Retinal pigment epithelial cell (primary cell): ENCODE measurements at places on chromosomes 6 and 20.

DNA sequence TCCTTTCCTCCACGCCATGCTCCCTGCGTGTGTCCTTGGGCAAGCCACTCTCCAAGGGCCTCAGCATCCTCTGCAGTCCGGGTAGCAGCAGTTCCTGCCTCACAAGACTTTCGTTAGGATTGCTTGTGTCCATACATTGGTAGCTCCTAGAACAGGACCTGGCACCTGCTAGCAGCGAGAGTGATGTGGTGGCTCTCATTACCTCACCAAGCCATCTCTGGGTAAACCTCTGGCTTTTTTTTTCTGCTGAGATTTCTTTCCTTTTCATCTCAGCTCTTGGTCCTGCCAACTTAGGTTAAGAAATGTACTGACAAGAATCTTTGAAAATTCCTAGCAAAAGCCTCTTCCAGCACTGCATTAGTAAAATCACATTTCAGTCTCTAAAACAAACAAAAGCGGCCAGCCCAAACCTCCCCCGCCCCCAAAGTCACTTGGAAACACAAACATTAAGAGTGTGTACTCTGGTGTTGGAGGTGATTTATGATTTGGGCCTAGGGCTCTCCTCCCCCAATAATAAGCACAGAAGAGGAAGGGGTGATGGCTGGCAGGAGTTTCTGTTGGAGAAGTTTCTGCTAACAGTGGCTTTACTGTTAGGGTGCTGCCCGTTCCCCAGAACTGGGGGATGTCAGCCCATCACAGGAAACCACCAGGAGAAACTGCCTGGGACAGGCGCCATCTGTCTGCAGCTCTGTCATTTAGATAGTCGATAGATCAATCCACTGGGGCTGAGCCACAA, 199.2 kb downstream of the CD83 start:
- no peak for DNase-seq

DNA sequence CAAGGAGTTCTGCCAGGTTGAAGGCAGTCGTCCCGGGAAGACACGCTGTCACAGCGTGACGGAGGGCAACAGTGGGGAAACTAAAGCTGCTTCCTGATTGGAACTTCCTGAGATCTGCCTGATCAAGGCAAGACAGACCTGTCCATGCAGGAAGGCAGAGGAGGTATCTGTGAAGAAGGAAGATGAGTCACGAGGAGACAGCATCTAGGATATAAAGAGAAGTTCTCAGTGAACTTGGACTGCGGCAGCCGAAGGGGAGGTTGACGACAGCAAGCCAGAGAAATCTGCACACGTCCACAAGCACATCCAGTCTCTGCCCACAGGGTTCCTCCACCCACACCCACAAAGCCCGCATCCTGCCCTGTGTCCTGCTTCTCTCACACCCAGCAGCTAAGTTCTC, 38.6 kb downstream of the PREP start:
- DNase-seq, result no peak

GRCh38 chr6:43803783-43804549, 34.0 kb downstream of the VEGFA start:
- DNase-seq, result no peak

DNA sequence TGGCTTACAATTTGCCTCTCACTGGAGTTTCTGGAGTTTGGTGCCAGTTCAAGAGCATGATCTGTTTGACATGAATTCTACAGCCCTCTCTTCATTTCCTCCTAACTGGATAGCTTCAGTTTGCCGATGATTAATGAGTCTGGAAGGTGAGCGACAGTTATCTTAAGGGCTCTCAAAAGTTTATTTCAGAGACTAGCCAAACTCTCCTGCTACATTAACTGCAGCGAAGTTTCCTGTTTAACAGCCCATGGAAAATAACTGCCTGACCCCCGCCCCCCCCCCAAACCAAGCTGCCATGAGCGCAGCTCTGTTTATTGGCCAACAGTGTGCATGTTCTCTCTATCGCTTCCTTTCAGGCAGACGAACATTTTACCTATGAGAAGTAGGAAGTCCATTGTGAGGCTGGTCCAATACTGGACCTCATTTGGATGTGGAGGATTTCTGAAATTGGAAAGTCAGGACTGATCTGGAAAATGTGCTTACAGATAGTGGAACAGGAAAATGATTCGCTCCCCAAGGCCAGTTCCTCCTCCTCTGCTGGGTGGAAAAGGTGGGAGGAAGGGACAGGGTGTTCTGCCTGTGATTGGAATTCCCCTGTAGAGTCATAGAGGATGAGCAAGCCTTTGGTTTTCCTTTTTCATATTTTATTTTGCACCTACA, 522.2 kb upstream of the JAG1 start:
- no peak for DNase-seq

- DNase-seq, result no peak
Measured at GRCh38 chr6:28638787-28639430, 113.2 kb downstream of the GPX5 start.

DNA sequence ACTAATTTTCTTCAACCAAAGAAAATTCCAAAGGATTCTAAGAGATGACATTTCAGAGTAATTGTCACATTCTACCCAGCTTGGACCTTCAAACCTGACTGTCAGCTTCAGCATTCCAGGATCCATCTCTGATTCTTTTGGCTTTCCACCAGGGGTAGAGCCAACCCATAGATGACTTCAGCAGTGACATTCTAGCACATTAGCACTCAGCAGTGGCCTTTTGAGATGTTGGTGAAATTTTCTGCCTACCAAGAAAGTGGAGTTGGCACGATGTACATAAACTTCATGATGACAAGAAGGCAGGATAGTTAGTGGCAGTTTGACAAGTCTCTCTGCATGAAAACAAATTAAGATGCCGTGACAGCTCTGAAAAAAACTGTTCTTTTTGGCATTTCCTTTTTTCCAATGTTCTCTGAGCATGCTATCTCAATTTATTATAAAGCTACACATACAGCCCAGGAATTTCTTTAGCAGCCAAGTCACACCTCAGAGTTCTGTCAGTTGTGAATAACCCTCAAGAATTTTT, 466.5 kb upstream of the RNF217 start:
- no peak for DNase-seq

DNA sequence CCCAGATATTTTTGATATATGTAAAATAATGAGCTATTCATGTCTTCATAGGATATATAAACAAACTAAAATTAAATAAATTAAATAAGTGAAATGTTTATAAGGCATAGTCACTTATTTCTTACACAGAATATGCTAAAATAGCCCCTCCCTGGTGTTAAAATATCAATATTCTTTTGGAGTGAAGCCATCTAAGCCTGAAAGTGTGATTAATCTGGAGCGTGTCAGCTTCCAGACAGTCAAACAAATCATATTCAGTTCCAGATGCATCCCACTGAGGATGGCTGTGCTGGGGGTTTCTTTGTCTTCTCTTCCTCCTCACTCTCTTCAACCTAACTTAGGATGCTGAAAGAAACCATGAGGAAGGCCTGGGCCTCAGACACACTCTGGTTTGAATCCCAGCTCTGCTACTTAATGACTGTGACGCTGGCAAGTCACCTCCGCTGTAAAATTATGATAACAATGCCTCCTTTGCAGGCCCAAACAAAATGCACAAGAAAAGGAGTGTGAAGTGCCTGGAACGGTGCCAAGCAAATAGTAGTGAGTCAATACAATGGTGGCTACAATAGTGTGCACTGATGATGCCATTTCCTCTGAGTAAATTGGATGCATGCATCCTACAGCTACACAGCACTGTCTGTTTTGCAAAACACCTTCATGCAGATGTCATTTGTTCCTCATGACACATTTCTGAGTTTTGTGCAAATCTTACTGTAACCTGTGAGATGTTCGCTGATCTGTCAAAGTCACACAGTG, 161.4 kb downstream of the FOXC1 start:
- DNase-seq, result no peak

DNA sequence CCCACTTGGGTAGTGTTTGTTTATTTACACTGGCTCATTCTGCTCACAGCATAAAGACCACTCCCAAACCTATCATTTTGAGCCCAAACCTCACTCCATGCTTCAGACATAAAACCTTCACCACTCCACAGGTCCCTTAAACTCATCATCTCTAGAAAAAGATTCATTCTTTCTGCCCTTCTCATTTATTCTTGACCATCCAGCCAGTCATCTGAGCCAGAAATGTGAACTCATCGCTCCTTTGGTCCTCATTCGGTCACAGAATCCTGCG, 12.4 kb downstream of the TPMT start:
- no peak for DNase-seq

GRCh38 chr6:135118134-135118730, 62.9 kb upstream of the MYB start:
- DNase-seq, result no peak

DNA sequence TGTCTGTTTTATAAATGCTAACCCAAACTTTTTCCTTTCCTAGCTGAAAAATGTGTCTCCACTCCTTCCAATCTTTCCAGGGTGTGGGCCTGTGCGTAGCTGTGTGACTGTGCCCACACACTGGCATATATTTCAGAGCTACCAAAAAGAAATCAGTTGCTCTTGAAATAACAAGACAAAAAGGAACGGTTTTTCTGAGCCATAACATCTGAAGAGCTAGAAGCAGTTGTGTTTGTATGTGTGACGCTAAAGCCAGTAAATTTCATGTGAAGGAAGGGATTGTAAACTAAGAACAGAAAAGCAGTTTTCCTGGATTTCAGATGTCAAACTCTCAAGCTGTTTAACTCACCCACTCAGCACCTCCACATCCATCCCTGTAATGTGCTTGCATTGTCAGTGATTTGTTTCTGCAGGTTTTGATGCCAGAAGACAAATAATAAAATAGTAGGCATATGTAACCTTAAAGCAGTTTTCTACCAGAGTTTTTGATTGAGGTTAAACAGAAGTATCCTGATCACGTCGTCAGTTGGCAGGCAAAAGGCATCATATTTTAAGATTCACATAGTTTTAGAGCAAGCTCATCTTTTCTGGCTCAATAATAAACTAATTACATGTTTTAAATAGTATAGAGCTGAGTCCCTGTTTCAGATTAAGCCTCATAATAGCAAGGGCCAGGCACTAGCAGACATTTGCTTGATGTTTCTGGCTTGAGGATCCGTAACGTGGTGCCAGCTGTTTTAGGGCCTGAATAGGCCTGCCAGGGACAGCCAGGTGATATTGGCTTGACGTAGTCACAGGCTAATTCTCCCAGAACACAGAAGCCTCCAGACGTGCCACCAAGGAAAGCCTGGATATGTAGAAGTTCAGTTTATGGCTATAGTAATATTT, 90.9 kb downstream of the FOXO3 start:
- DNase-seq, result peak; percentile 49

- DNase-seq, result no peak
Measured at GRCh38 chr6:147141711-147142308, 62.4 kb upstream of the STXBP5 start.

DNA sequence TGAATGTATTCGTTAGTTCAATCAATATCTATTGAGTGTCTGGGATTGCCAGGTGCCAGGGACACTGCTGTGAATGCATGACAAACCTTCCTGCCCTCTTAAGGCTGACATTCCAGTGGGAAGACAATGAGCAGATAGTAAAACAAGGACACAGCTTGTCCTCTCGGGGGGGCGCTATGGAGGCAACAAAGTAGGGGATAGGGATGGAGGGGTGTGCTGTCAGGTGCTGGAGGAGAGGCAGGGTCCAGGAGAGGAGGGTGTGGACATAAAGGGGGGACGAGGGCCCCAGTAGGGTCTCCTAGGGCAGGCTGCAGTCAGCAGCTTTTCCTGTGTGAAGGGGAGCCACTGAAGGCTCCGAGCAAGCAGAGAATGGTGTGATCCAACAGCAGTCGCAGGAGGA, 198.2 kb upstream of the PDE10A start:
- no peak for DNase-seq

- DNase-seq, result no peak
Measured at GRCh38 chr6:18264923-18265377, 620 bp upstream of the DEK start.

DNA sequence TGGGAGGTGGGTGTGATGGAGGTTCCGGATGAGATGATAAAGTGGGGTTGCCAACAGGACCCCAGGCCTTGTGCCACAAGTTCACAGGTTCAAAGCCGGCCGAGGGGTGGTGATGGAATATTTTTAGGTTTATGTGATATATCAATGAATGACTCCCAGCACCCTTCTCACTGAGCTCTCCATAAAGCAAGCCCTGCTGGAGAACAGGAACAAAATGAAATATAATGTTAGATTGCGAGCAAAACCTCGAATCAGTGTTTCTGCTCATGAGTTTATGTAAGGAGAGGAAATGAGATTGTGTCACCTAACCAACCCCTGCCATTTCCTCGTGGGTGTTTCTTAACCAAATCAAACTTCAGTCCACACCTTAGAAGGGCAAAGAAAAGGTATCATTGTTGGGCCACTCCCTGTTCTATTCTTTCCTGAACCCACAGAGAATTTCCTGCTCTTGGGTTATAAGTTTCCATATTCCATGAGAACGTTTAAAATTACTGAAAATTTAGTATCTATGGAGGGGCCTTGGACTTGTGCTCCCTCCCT, 192.2 kb upstream of the EXOC2 start:
- no peak for DNase-seq

GRCh38 chr6:156917213-156917612, 140.0 kb downstream of the ARID1B start:
- DNase-seq, result no peak

- no peak for DNase-seq
Measured at GRCh38 chr20:64084685-64085152, 521 bp upstream of the LKAAEAR1 start.

- no peak for DNase-seq
Measured at GRCh38 chr20:59561228-59561605, 43.1 kb upstream of the PHACTR3 start.

- peak; percentile 70 for DNase-seq
Measured at GRCh38 chr20:53706466-53707370, 113.1 kb upstream of the ZNF217 start.

DNA sequence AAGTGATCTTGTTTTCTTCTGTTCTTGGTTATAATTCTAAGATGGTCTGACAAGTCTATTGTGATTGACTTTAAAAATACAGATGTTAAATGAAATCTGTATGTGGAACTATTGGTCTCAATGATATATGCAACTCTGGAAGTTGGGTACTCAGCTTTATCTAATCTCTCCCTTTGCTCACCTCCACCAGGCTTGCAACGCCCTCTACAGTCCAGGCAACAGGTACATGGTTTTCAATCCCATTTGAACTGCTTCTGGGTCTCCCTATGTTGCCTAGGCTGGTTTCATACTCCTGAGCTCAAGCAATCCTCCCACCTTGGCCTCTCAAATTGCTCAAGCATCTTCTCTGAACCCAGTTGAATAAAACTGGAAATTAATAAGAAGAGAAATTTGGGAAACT, 25.6 kb upstream of the HLA-DQB1 start:
- no peak for DNase-seq

- DNase-seq, result peak; percentile 94
Measured at GRCh38 chr6:161186173-161186769, 87.6 kb downstream of the AGPAT4 start.

- DNase-seq, result no peak
Measured at GRCh38 chr6:12369781-12370262, 79.7 kb downstream of the EDN1 start.

DNA sequence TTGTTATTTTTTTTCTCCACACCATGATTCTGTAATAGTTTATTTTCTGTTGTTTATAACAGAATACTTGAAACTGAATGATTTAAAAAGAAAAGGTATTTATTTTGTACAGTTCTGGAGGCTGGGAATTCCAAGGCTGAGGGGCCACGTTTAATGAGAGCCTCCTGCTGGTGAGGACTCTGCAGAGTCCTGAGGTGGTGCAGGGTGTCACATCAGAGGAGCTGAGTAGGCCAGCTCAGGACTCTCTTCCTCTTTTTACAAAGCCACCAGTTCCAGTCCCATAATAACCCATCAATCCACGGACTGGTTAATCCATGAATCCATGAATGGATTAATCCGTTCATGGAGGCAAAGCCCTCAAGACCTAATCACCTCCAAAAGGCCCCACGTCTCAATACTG, 71.6 kb downstream of the TFAP2A start:
- DNase-seq, result no peak
